Activated CD4-positive, alpha-beta T cell treated with anti-CD3 and anti-CD28 coated beads, Interleukin-2, amount 50 U/mL, for 24 hours (primary cell): ENCODE measurements at places on chromosomes 11 and 22.

- no peak for DNase-seq
These were observed 3.0 kb downstream of the JAM3 start for GRCh38 chr11:134071766-134072402.

DNA sequence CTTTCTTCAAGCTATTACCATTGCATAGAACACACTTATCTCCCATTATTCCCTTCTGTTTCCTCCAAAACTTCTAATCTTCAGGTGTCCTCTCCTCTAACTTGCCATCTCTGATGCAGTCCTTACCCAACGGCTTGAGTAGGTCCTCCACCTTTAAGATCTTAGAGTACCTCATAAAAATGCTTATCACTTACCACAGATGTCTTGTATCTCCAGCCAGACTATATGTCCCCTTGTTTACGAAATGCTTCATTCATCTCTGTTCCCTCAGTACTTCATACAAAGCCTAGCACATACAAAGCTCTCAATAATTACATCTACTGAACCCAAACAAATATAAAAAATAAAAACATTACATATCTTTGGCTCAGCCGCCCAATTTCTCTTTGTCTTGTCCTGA lies 49.2 kb downstream of the PAK1 start:
- DNase-seq = no peak

GRCh38 chr11:54946424-54946823 lies 239.8 kb downstream of the OR4A5 start:
- no peak for DNase-seq

- DNase-seq = no peak
These were observed 108.9 kb downstream of the CD44 start for GRCh38 chr11:35247863-35248262.

DNA sequence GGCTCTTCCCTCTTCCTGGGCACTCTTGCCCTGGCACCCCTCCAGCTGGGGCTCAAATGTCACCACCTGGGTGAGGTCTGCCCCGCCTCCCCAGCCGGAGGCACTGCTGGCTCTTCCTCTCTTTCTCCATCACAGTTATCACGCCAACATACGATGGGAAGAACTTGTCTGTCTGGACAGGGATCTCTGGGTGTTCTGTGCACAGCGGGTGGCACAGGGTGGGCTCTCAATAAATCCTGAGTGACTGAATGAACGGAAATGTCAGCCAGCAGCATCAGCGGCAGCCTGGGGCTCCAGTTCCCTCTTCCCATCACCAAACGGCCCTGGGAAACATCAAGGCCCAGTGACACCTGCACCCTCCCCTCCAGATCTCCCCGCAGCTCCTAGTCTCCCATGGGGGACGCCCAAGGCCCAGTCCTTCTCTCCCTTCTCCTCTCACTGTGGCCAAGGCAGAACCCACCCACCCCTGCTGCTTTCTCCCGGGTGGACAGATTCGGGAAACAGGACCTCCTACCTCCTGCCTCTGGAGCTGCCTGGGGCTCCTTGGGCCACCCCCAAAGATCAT lies 440 bp upstream of the SLC25A45 start:
- no peak for DNase-seq

DNA sequence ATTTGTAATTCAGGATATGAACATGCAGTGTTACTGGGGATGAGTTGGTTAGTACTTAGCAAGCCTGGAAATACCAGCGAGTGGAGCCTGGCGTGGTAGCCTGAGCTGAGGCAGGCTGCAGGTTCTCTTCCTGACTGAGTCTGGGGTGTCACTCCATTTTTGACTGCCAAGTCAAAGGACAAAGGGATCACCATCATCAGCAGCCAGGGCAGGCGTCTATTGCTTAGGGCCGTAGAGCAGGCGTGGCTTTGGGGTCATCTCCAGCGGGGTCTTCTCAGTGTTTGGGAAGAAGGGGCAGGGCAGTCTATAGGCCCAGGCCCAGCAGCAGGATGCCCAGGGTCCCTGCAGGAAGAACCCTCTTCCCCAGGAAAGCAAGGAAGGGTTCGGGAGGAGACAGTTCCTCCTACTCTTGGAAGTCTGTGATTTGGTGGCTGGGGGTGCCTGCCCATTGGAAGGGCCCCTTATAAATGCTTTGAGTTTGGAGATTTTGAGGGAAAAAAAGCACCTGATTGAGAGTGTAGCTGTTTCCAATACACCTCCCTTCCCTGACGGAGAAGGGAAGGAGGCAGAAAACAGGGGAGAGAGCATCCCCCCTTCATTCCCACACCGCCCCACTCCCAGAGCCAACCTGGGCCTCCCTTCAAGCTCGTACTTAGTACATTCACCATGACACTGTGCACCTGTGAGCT lies 51.5 kb upstream of the SPATA19 start:
- DNase-seq = no peak

GRCh38 chr11:8640267-8640906 lies 42.1 kb downstream of the TRIM66 start:
- no peak for DNase-seq

DNA sequence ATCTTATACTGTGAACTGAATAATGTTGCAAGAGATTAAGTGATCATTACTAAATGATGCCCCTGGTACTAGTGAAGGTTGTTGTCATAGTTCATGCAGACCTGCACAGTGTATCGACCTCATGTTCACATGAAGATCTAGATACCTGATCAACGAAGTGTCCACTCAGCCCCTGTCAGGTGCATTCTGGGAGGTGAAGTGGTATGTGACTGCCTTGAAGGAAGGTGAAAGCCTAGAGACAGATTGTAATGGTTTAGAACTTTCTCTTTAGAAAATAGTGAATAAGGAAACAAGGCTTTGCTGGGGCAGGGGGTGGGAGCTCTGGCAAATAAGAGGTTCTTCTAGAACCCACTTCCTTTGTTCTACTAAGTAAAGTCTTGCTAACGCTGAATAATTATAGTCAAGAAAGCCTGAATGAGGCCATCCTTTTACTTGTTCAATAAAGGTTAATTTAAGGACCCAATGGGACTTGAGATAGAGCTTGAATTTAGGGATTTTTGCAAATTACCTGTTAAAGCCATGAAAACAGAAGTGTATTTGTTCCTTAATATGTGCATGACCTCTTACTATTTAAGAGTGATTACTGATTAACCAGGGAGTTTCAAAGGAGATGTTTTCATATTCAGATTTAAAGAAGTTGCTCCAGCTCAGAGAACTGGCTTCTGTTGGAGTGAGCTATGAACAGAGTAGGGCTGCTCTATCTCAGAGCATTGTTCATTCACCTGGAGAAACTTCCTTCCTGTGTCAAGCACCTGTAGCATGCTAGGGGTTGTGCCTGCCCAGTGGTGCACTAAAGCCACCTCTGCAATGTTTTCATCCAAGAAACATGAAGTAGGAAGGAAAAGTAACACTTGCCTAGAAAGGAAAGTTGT lies 45.3 kb downstream of the C22orf31 start:
- no peak for DNase-seq

DNA sequence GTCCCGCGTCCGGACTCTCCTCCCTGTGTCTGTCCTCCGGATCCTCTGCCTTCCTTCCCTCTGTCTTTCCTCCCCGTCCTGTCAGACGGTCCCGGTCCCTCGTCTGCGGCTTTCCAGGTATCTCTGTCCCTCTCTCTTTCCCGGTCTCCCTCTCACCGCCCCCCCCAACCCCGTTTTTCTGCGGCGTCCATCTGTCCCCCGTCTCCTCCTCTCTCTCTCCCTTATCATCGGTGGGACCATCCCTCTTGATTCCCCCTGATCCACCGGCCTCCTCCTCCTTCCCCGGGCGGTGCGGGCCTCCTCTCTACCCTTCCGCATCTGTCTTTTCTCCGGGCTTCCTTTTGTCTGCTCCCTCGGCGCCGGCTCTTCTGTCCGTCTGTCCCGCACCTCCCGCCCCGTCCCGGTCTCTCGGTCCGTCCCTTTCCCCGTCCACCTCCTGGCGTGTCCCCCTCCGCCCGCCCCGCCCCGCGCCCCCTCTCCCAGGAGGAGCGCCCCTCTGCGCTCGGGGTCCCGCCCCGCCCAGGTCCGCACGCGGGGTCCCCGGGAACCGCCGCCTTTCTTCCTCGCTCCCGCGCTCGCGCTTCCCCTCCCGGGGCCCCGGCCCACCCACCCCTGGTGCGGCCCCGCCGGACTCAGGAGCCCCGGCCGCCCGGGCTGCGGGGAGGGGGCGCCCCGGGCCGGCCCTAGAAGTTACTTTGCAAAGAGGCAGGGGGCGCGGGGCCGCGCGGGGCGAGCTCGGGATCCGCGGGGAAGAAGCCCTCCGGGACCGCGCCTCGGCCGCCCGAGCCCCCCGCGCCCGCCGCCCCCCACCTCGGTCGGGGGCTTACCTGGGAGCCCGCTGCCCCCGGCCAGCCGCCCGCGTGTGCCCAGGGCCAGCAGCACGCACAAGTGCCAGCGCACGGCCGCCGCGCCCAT lies 568 bp downstream of the SCUBE1 start:
- DNase-seq = no peak

DNA sequence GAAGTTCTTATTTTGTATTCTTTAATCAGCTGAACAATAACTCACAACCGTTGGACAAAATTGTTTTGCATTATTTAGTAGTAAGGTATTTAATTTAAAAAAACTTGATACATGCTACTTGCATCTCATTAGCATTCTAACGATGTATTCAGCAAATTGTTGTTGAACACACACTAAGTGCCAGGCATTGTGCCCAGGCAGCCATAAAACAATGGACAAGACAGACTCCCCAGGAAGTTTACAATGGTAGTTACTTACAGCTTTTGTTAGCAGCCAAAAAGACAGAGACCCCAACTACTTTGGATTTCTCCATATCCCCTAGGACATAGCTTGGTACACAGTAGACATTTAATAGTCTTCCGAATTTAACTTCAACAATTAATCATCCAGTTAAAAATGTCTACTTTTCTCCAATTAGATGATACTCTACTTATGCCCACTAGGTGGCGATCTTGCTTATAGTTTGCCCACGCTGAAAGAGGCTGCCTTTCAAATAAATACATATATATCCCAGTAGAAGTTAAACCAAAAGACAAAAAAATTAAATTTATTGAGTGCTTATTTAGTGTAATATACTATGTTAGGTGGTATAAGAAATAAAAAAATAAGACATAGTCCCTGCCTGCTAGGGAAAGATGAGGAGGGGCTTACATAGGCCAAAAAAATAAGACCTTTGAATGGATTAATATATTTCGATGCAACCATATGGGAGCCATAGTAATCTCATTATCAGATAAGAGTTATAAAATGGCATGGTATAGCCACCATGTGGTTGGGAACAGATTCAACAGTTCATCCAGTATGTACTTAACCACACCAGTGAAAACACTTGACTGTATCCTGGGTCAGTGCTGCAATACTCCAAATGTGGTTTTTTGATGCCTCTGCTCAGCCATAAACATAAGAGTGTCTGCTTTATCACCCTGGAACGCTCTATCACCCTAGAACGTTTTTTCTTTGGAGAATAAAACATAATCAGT lies 2.0 kb upstream of the FJX1 start:
- DNase-seq = no peak

DNA sequence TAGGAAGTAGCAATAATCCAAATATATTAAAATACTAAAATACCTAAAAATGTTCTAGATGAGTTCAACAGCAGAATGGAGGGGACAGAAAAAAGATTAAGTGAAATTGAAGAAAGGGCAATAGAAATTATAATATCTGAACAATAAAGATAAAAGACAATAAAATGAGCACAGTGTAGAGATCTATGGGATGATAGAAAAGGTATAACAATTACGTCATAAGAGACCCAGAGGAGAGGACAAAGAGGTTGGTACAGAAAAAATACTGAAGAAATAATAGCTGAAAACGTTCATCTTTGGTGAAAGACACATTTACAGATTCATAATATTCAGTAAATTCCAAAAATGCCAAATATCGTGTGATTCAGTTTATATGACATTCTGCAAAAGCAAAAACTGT lies 143.4 kb downstream of the TMEM135 start:
- DNase-seq = no peak

GRCh38 chr11:74783241-74783871 lies 34.7 kb downstream of the RNF169 start:
- no peak for DNase-seq

- no peak for DNase-seq
These were observed 22.0 kb upstream of the CABP2 start for GRCh38 chr11:67545280-67545679.

DNA sequence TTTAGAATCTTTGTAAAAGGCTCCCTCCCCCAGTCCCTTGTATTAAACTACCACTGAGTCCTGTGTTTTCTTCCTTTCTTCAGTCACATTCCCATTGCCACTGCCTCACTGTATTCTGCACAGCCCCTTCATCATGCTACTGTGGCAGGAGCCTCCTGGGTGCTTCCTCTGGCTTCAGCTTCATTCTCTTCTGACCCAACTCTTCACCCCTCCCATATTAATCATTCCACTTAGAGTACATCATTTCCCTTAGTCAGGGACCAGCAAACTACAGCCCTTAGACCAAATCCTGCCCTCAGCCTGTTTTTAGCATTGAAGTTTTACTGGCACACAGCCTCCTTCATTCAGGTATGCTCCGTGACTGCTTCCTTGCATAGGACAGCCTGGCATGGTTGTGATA lies 127.7 kb upstream of the MTNR1B start:
- no peak for DNase-seq

DNA sequence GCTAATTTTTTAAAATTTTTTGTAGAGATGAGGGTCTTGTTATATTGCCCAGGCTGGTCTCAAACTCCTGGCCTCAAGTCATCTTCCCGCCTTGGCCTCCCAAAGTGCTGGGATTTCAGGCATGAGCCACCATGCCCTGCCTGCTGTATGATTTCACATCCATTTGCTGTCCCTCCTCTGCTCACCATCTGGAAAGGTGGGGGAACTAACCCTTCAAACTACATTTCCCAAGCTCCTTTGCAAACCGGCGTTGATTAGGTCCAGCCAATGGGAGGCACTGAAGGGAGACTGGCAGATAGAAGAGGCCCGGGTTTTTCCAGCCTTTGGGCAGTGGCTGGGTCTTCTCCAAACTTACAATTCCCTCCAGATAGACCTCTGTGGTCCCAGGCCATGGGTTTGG lies 19.3 kb downstream of the RFPL1 start:
- DNase-seq = no peak

- DNase-seq = no peak
These were observed 8.0 kb downstream of the PHLDB1 start for GRCh38 chr11:118615282-118615975.

GRCh38 chr11:43955381-43956118 lies 13.1 kb downstream of the C11orf96 start:
- no peak for DNase-seq

GRCh38 chr11:128962896-128963295 lies 20.2 kb upstream of the TP53AIP1 start:
- no peak for DNase-seq

GRCh38 chr22:28938286-28938833 lies 55.0 kb downstream of the ZNRF3 start:
- no peak for DNase-seq

- DNase-seq = no peak
These were observed 24.1 kb upstream of the WNT7B start for GRCh38 chr22:46001046-46001425.

- DNase-seq = no peak
These were observed 12.5 kb downstream of the CREB3L1 start for GRCh38 chr11:46290011-46290410.
